Posterior vena cava (tissue), 2 donors: ENCODE measurements at places on chromosomes 13 and 19.

DNA sequence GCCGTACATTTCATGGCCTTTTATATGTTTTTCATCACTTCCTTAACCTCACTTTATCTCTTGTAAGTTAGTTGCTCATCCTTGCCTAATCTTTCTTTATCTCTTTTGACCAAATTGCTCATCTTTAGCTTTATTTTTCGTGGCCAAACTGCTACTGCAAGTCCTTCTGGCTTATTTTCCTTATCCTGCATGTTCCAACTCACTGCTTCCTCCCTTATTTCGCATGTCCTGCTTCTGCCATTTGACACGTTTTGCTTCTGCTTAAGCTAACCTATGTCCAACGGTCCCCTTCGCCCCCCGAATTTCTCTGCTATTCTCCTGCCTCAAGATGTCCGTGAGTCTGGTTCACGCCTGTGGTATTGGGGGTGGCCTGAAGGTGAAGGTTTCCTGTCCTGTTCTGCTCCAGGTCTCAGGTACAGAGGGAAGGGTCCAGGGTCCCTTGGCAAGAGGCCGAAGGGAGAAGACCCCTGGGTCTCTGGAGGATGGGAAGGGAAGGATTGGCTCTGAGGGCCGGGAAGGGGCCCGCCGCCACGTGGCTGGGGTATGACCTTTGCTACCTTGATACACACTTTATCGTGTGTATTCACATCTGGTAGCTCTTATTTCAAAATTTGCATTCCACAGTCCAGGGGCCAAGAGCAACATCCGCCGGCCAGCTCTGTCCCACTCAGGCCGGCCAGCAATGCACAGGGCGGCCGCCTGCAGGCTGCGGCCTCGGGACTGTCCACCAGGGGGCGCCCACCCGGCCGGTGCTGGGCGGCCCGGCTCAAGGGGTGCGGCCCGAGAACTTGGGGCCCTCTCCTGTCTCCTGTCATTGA lies 2.9 kb upstream of the C19orf85 start:
- DNase-seq, result peak; percentile 90

- no peak for DNase-seq
These were observed 19.5 kb downstream of the FAM124A start for GRCh38 chr13:51241720-51242119.

DNA sequence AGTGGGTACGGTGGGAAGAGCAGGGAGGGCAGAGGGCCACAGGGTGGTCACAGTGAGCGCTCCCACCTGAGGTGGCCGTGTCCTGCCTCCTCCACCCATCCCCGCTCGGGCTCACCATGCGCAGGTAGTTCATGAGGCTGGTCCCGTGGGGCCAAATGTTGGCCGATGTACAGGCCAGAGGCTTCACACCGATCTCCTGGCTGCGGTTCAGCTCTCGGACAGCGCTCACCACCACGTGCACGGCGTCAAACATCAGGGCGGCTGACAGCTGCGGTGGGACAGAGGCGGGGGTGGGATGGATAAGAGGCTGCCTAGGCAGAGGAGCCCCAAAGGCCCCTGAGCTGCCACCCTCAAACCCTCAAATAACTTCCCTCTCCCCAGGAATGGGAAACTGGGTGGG lies 15.8 kb downstream of the GRIK5 start:
- DNase-seq, result no peak

DNA sequence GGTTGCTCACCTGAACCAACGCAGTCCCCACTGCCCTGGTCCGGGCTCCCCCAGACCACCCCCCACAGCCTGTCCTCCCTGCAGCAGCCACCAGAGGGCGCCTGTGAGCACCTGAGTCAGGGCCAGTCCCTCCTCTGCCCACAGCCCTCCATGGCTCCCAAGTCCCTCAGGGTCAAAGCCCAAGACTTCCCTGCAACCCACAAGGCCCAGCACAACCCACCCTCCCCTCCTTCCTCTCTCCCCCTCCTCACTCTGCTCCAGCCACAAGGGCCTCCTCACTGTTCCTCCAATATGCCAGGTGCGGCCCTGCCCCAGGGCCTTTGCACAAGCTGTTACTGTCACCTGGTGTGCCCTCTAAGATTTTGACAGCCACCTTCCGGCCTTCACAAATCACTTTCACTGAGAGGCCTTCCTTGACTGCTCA lies 10.9 kb downstream of the GNA15 start:
- no peak for DNase-seq

- DNase-seq, result no peak
These were observed 12.3 kb downstream of the FAM187B start for GRCh38 chr19:35216016-35216832.

DNA sequence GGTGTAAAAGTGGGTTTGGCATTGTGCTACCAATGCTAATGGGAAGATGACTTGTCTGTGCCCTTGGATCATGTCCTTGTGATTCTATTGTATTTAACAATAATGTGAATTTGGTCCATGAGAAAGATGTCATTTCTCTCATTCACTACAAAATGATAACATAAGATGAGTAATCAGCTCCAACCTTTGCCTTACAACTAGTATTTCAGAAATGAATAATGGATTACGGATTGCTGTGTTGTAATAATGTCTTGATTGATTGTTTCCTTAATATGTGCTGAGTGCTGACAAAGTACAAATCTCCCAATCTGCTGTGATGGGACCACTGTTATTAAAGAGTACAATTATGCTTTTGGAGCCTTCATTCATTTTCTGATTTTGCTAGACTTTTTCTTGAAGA lies 375.0 kb downstream of the PCDH9 start:
- no peak for DNase-seq

DNA sequence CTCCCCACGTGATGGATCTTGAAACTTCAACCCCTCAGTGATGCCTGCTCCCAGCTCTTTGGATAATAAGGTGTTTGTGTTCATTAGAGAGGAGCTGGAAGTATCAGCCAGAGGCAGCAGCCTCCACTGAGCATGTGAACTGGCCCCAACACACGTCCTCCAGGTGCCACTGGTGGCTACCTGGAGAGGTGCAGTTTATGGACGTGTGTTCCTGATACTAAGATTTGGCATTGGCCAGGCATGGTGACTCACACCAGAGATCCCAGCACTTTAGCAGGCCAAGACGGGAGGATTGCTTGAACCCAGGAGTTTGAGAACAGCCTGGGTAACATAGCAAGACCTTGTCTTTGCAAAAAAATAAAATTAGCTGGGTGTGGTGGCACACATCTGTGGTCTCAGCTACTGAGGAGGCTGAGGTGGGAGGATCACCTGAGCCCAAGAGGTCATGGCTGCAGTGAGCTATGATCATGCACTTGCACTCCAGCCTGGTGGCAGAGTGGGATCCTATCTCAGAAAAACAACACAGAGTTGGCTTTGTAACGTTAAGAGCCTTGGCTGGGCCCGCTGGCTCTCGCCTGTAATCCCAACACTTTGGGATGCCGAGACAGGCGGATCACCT lies 34.4 kb downstream of the SLC25A42 start:
- no peak for DNase-seq

DNA sequence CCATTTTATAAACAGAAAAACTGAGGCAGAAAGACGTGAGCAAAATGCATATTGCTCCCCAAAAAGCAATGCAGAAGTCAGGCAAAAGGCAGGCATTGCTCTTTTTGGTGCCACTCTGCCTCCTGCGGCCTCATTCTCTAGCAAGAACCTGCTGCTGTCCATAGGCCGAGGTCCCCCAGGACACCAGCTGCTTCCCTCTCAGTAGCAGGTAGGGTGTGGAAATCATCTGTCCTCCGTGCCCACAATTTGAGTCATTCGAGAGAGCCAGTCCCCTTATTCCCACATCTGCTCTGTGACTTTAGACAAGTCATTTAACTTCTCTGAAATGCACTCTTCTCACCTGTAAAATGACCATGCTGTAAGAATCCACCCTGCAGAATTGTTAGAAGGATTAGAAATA lies 50.0 kb downstream of the TNFRSF19 start:
- no peak for DNase-seq

DNA sequence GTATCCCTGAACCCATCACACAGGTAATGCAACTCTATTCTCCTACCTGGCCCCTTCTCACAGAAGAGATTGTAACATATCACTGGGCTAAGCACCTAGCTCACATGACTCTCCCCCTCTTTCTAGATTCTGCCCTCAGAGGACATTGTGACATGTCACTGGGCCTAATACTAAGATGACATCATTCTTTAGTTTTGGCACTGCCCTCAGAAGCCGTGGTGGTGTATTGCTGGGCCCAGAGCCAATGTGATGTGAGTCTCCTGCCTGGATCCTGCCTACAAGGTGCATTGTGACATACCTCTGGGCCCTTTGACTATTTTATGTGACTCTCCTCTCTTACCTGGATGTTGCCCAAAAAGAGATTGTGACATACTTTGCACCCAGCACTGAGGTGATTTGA lies 21.4 kb upstream of the ZNF730 start:
- no peak for DNase-seq

GRCh38 chr13:110126391-110126961 lies 180.5 kb downstream of the COL4A1 start:
- peak; percentile 89 for DNase-seq

- no peak for DNase-seq
These were observed 958.4 kb upstream of the SLC10A2 start for GRCh38 chr13:104024416-104025170.

GRCh38 chr13:37136187-37136586 lies 30.7 kb upstream of the CSNK1A1L start:
- DNase-seq, result no peak

GRCh38 chr13:95239283-95239682 lies 62.0 kb downstream of the ABCC4 start:
- no peak for DNase-seq

- DNase-seq, result no peak
These were observed 5.1 kb downstream of the CCL25 start for GRCh38 chr19:8057545-8058270.

- DNase-seq, result no peak
These were observed 149.8 kb downstream of the DLEU7 start for GRCh38 chr13:50693727-50694126.

DNA sequence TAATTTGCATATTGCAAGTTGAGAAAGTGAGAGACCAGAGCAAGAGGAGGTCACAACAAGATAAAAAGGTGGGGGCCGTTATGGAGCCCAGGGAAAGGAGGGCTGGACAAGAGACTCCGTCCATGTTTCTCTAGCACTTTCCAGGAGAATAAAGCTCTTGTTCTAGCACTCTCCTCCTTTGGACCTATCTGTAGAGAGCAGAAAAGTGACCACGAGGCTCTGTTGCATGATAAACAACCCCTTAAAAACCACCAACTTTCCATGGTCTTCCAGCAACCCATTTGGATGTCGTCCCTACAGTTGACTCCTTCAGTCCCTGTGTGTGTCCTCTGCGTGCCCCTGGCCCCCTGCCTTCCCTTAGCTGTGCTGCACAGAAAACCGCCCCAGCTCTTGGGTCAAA lies 4.1 kb upstream of the ARL11 start:
- no peak for DNase-seq

- DNase-seq, result no peak
These were observed 32.2 kb upstream of the ARGLU1 start for GRCh38 chr13:106599875-106600797.
